Left renal cortex interstitium (tissue), 4 donors: ENCODE measurements at places on chromosomes 13 and 19. TPM values are rescaled to one million over a fixed set of nuclear protein-coding genes. Genes with fewer than 3 reads are reported as not detected.

The ZNF358 gene
- 47.0 TPM for polyA plus RNA-seq

The RFPL4A gene
- not detected for polyA plus RNA-seq

DNA sequence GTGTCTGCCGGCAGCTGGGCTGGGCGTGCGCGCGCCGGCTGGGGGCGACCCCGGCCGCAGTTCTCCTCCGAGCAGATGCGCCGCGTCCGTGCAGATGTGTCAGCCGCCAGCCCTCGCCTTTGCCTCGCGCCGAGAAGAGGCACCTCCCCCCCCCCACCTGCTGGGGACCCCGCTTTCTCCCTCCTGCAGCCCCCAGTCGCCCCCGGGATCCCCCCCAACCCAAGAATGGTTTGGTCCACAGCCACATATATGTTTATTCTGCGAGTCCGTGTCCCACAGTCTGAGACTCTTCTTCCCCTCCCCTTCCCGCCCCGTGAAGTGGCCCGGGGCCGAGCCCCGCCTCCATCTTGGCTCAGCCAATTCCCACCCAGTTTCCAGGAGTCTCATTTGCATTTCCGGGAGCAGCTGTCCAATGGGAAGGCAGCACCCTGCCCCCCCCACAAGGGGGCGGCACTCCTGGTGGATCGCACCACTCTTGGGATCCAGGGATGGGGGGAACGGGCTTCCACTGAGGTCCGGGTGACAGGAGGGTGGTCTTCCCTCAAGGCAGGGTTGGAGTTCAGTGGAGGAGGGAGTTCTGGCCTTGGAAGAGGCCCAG is 8.6 kb downstream of the ISOC2 start:
- DNase-seq, result peak; percentile 85

GRCh38 chr13:112658808-112659207 is 31.0 kb upstream of the ATP11A start:
- DNase-seq, result no peak

GRCh38 chr13:108049211-108049610 is 166.1 kb downstream of the LIG4 start:
- no peak for DNase-seq

GRCh38 chr19:616747-617526 is 16.4 kb downstream of the POLRMT start:
- no peak for DNase-seq
